ENCODE measurements at places on chromosomes 1 and 21.

DNA sequence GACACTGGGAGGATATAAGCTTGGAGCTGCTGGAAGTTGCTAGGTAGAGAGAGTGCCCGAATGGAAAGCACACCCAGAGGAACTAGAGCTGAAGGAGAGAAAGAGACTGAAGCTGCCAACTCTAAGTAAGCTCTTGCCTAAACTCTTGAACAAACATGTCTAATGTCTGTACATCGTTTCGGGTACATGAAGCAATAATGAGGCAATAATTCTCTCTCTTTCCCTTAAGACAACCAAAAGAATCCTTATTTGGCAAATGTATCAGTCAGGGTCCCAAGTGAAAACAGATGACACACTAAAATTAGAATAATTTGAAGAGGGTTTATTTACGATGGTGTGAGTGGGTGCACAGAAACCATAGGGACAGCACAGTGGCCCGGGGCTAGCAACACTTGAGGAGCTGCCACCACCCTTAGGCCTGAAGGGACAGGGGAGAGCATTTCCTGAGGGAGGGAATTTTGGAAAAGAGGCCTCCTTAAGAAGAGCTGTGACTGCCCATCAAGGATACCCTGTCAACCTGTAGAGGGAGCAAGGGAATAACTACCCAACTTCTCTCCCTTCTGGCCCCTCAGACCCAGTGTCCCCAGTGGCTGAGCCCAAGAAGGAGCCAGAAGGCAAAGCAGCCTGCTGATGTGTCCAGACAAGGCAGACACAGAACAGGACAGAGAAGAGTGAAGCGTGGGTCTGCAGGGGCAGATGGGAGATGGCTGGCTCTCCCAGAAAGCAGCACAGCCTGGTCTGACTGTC lies 36.1 kb upstream of the KHDRBS1 start:
- DNase-seq = no peak

DNA sequence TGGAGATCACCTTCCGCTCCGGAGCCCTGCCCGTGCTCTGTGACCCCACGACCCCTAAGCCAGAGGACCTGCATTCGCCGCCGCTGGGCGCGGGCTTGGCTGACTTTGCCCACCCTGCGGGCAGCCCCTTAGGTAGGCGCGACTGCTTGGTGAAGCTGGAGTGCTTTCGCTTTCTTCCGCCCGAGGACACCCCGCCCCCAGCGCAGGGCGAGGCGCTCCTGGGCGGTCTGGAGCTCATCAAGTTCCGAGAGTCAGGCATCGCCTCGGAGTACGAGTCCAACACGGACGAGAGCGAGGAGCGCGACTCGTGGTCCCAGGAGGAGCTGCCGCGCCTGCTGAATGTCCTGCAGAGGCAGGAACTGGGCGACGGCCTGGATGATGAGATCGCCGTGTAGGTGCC lies 9.6 kb downstream of the SPATA46 start:
- no peak for DNase-seq

DNA sequence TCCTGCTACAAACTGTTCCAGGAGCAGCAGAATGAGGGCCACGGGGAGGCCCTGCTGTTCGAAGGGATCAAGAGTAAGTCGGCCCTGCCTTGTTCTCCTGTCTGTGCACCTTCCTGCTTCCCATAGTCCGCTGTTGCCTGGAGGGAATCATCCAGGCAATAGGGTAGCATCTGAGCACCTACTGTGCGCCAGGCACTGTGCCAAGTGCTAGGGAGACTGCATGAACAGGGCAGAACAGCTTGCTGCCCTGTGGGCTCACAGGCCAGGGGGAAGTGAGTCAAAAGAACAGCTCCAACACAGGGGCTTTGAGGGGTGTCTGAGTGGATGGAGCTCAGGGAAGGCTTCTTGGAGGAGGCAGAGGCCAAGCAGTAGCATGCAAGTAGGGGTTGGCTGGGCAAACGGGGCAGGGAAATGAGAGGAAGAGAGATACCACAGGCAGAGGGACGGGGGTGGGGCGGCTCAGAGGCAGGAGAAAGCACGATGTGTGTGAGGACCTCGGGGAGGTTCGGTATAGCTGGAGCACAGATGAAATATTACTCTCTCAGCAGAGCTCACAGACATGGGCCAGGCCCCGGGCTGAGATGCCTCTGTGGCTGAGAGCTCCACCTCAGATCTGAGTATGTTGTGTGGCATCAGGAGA lies 15.5 kb upstream of the PADI6 start:
- no peak for DNase-seq

DNA sequence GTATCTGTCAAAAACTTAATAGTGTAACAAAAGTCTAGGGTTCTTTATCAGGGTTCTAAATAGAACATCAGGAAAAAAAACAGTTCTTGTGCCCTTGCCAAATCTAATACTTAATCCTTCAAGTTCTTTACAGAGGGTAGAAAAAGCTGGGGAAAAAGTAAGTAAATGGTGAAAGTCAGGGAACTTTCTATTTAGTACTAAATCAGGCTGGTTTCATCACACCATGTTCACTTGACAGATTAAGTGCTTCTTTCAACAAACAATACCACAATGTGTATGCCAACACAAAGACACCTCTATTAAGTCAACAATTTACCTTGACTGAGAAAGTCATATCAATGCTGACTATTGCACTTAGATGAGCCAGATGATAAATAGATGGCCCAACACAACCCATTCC lies 9.7 kb downstream of the DBT start:
- no peak for DNase-seq

DNA sequence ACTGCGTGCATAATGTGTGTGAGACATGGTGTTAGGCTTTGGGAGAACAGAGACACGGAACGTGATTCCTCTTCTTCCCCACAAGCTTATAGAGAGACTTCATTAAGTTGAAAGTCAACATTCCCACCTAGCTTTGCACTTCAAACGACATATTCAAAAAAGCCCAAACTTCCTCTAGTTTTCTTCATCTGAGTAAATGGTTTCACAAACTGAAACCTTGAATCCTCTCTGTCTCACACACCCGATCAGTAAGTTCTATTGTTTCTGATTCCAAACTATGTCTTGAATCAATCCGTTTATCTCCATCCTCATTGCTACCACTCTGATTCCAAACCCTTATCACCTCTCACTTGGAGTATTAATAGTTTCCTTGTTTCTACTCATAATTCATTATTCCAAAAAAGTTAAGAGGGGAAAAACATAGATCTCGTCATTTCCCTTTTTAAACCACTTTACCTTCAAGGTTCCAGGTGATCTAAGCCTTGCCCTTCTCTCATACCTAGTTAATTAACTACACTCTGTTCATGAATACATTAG lies 1.6 kb upstream of the METTL18 start:
- no peak for DNase-seq
